H9 (cell line): ENCODE measurements at places on chromosomes 2 and 18.

GRCh38 chr2:178819147-178819875, 12.1 kb upstream of the TTN start:
- no peak for DNase-seq

DNA sequence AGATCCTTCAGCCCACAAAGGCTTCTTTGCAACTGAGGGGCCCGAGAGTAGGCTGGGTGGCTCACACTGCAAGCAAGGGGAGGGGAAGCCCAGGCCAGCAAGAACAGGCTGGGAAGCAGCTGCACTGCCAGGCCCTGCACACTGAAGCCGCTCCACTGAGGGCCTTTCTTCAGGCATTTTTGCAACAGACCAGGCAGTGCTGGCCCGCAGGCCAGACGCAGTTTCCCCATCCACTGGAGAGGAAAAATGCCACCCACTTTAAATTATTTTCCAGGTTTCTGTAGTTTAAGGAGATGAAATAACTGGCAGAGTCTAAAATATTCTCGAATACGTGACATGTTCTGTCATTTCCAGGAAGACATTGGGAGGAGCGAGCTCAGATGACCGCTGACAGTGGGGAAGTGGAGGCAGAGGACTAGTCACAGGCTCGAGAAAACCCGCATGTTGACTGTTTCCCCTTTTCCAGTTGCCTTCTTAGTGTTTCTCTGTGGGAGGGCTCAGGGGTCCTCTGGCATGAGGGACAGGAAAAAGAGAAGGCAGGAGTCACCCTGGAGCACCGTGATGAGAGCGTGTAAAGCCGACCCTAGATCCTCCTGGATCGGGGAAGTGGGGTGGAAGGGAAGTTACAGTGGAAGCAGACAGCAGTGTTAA, 53.3 kb upstream of the B3GNT7 start:
- DNase-seq, result no peak

- DNase-seq, result no peak
These were observed 56.0 kb downstream of the SERPINB7 start for GRCh38 chr18:63831080-63831788.

GRCh38 chr2:84643991-84644390, 127.7 kb downstream of the DNAH6 start:
- DNase-seq, result no peak

GRCh38 chr2:41042343-41042742, 590.5 kb upstream of the SLC8A1 start:
- DNase-seq, result no peak

- peak; percentile 76 for DNase-seq
These were observed 7.2 kb upstream of the SIX3 start for GRCh38 chr2:44934038-44934982.

DNA sequence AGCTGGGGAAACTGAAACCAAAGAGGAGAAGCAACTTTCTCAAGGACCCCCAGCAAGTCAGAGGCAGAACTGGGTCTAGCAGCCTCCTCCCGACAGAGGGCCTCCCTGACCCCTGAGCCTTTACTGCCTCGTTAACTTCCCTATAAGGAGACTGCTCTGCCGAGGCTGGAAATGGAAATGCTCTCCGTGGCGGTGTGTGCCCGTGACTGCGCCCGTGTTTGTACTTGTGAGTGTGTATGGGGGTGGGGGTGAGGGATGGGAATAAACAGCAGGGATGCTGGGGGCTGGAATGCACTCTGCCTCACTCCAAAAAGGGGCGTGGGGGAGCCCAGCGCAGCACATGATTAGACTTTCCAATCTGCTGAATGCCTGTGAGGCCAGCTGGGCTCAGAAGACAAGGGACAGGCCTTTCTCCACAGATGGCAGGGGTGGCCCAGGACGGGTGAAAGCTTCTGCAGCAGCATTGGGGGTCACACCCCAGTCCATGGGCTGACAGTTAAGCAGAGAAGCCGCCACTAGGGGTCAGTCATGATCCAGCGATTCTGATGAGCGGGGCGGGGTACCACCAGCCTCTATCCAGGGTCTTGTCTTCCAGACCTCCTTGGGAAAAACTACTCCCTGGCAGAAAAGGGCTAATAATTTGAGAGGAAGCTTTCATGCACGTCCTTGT, 26.8 kb downstream of the MPHOSPH10 start:
- peak; percentile 82 for DNase-seq

- no peak for DNase-seq
These were observed 79.2 kb upstream of the PID1 start for GRCh38 chr2:229350117-229350805.

DNA sequence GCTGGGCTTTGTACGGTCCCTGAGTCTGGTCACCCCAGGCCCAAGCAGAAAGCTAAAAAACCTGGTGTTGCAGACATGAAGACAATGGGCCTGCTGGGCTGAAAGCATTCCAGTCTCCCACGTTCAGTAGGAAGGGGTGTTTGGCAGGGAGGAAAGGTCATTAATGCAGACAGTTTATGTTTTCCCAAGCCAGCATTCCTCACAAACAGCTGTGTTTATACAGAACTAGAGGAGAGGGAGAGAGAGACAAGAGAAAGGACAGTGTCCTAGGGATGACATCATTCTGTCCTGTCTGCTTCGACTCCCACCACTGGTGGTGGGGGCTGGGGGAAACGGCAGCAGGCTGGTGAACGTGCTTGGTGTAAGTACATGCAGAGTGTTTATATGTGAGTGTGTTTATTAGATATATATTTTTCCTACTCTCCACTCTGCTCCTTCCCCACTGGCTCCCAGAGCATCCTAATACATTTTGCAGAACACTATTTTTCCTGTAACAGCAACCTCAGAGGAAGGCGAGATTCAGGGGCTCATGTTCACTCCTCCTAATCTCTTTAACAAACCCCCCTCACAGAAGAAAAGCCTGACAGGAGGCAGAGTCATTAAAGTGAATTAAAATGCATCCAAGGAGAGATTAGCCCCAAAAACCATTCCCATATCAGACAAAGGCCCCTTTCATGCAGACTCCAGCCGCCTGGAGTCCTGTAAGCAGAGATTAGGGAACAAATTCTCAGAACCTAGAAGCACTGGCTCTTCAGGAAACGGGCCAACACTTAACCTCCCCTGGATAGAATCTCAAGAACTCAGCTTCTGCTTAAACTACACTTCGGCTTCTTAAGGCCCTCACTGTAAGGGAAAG, 380.4 kb downstream of the TNS1 start:
- DNase-seq, result peak; percentile 39

DNA sequence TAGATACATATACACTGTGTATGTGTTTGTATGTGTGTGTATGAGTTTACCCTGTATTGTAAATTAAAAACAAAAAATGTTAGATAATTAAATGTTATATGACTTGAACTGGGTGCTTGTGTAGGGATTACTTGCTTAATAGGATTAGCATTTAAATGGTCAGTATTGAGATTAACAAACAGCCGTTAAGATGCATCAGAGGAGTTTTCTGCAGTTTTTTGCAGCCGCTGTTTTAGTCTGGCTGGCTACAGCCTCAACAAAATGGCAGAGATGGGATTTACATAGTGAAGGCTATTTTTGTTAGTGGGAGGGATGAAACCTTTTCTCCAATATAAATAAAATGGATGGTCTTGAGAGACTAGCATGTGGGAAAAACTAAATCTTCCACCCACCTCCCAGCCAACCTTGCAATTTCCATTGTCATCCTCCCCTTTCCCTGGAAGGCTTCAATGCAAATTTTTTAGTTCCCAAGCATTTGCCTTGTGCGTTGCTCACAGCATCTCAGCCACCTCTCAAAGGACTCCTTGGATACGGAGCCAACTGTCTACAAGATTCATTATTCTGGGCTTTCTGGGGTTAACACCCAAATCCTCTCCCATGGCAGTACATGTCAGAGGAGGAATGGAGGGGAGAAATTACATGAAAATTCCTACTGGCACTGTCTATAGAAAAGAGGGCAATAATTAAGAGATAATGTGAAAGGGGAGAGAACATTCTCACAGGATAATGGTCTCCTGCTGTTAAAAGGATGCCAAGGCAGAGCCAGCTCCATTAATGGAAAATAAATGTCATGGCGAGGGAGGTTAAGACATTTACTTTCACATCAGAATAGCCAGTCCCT, 351.9 kb downstream of the CDH2 start:
- DNase-seq, result no peak

GRCh38 chr2:239456940-239457339, 56.1 kb upstream of the HDAC4 start:
- peak; percentile 4 for DNase-seq

- no peak for DNase-seq
These were observed 122.2 kb upstream of the ARHGAP28 start for GRCh38 chr18:6607343-6607742.

DNA sequence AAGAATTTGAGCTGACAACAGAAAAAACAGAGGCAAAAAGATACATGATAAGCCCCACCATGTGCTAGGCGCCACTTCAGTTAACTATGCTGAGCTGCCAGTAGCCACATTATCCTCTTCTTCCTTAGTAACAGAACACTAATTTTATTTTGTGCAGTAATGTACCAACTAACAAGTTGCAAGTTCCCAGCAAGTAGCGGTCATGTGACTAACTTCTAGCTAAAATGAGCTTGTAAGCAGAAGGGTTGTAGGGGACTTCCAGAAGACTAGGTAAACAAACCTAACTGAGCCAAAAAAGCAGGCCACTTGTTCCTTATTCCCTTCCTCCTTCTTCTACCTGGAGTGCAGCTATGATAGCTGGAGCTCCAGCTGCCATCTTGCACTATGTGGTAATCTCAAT, 75.5 kb downstream of the DTNB start:
- no peak for DNase-seq

DNA sequence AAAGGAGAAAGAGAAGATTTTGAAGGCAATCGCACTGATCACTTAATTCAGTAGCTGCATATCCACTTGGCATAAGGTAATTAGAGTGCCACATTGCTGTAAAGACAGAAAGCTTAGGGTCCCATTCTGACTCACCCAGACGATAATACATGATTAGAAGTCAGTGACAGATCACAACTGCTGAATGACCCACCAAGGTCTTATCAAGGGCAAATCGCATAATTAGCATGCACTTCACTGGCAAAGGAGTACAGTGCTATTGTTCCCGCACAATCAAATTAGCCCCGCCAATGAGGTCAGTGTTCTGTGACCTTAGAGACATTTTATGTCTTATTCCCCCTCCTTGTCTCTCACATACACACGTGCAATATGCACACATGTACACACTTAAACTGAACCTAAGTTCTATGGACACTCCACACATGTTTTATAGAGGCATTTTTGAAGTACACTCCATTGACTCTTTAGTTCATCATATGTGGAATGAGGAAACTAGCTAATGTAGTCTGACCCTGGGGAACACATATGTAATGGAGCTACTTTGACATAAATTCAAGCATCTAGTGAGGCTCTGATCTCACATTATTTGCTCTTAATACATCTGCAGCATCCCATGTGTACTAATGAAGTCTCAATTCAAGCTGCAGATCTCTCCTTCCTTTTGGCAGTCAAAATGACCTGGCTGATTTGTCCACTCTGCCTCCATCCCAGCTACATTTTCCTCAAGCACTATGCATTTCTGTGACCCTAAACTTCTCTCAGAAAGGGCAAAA, 673.8 kb upstream of the FANCL start:
- DNase-seq, result no peak

DNA sequence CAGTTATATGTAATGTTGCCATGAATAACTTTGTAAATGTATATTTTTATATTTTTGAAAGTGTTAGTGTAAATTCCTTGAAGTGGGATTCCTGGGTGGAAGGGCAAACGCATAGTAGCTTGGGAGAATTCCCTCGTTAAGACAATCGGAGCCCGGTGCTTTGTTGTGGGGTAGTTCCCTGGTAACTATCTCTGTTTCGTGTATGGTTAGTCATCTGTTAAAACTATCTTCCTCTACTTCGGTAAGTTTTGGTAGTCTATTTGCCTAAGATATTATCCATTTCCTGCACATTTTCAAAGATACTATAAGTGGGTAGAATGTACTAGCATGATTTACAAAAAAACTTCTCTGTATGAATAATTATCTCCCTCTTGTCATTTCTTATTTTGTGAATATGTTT, 113.8 kb upstream of the NRXN1 start:
- DNase-seq, result no peak

GRCh38 chr2:31429759-31430438, 15.4 kb upstream of the XDH start:
- DNase-seq, result no peak

DNA sequence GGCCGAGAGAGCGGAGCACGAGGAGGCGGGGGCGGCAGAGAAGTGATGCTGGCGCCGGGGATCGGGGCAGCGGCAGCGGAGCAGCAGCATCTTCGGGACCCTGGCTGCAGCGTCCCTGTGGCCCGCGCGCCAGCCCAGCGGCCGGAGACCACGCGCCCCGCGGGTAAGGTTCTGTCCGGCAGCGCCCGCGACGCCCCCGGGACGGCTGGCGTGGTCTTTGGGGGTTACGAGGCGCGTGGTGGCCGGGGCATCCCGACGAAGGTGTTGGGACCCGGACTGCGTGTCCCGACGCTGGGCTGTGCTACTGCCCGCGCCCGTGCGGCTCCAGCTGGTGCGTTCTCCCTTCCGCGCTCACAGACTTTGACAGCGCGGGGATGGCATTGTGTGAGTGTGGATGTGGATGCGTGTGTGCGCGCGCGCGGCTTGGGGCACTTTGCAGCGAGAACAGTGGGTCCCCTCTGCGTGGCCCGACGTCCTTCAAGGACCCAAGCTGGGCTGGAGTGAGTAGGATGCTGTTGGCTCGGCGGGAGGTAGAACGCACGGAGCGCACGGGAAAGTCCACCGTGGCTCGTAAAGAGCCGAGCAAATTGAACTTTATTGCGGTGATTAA, 405.0 kb downstream of the XIRP2 start:
- DNase-seq, result peak; percentile 38

GRCh38 chr2:167049659-167050058, 161.4 kb downstream of the XIRP2 start:
- DNase-seq, result no peak

DNA sequence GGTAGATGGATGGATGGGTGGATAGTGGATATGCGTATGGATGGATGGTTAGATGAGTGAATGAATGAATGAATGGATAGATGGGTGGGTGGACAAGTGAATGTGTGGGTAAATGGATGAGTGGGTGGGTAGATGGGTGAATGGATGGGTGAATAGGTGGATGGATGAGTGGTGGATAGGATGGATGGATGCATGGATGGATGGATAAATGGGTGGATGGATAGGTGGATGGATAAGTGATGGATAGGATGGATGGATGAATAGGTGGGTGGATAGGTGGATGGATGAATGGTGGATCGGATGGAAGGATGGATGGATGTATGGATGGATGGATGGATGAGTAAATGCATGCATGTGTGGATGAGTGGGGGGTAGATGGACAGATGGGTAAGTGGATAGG, 169.3 kb downstream of the ACKR3 start:
- no peak for DNase-seq

- DNase-seq, result peak; percentile 39
These were observed 533.4 kb downstream of the ERBB4 start for GRCh38 chr2:212005085-212005671.

- DNase-seq, result no peak
These were observed 7.5 kb upstream of the MYO3B start for GRCh38 chr2:170170281-170171040.

GRCh38 chr2:202034249-202035088, 814 bp downstream of the FZD7 start:
- no peak for DNase-seq

DNA sequence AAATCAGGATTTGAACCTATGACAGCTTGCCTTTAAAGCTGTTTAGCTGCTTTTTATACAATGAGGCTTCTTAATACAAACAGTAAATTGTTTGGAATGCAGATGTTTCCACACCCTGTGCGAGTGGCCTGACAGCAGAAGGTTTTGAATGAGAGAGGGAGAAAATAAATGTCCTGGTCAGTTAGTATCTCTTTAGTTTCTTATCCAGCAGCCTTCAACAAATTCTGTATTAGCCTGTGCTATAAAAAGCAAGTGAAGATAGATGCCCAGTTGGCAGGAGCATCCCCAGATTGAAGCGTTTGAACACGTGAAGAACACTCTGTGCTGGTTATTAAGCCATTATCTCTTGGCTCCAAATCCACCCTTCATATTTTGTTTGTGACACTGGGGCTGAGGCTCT, 70.6 kb downstream of the CERS6 start:
- no peak for DNase-seq
